ENCODE measurements at places on chromosomes 2 and 18.

DNA sequence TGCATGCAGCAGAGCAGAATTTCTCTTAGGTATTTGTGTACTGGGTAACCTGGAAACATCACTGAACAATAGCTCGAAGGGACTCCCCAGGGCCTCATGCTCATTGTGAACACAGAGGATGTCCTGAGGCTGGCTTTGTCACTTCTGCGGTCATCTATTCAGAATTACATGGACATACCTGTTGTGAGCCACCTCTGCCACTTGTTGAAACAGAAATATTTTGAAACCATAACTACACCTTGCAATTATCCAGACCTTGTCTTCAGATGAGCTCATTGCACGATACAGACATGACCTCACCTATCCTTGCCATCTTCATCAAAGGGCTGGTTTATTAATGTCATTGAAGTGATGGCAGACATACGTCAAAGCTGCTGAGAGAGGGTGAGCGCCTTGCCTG is 23.4 kb upstream of the CREG2 start:
- DNase-seq: no peak

- no peak for DNase-seq
Observed at GRCh38 chr2:238296638-238297457, 8.4 kb upstream of the PER2 start.

- DNase-seq: no peak
Observed at GRCh38 chr18:11785444-11786055, 65.7 kb upstream of the CHMP1B start.

GRCh38 chr2:189633392-189633811 is 27.9 kb upstream of the ASNSD1 start:
- peak; percentile 16 for DNase-seq

DNA sequence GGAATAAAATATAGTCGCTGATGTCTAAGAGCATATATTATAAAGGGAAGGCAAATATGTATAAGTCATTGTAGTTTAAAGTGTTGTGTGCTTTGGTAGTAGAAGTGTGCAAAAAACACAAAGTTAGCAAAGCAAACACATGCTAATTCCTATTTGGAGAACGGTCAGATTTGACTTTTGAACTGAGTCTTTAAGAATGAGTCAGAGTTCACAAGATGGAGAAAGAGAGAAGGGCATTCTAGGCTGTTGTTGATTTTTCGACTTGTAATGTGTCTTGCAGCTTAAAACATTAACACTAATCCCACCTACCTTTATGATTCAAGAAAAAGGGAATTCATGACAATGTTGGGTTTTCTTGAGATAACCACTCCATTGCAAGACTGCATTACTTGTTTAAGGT is 98.1 kb downstream of the CRIM1 start:
- no peak for DNase-seq

DNA sequence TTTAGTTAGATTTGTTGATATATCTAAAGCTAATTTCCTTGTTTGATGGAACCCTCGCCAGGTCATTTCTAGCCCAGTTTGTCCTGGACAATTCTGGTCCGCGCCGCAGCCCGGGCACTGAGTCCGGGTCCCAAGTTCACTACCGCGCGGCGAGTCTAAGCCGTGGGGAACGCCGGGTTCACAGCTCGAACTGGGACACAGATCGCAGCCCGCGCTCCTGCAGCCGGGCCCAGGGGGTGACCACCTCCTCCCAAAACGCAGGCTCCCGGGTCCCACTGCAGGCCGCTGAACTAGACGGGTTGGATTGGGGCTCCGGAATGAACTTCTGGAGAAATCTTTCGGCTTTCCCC is 681 bp downstream of the ACADL start:
- no peak for DNase-seq

- DNase-seq: peak; percentile 40
Observed at GRCh38 chr2:132448771-132449170, 32.2 kb downstream of the GPR39 start.

DNA sequence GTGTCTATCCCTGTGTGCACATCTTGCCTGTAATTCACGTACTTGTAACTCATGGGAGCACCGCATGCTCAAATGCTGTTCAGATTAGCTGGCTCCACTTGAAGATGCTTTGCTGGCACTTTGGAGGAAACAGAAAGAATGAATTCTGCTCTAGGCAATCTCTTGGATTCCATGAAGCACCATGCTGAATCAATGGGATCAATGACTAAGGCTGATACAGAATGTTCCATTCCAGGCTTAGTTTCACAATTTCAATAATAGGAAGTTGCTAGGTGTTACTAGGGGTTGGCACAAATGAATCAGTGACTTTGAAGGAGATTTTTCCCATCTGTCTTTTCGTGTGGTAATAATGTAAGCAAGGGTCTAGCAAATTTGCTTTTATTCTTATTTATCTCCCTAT is 328.8 kb downstream of the OSR1 start:
- no peak for DNase-seq

DNA sequence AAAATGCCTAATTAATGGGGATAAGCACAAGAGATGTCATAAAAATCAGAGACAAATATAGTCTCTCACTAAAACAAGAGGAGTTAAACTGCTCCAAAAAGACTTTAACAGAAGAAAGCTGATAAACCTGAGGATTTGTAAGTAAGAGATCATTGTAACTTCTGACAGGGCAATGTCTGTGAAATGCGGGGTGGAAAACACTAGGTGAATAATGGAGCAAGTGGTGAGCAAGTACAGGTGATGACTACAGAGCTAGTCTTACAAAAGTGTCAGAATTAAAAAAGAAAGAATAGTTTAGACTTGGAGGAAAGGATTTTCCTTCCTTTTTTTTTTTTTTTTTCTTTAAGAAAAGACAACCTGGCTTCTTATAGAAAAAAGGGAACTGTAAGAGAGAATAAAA is 22.7 kb downstream of the ATAD2B start:
- DNase-seq: no peak

DNA sequence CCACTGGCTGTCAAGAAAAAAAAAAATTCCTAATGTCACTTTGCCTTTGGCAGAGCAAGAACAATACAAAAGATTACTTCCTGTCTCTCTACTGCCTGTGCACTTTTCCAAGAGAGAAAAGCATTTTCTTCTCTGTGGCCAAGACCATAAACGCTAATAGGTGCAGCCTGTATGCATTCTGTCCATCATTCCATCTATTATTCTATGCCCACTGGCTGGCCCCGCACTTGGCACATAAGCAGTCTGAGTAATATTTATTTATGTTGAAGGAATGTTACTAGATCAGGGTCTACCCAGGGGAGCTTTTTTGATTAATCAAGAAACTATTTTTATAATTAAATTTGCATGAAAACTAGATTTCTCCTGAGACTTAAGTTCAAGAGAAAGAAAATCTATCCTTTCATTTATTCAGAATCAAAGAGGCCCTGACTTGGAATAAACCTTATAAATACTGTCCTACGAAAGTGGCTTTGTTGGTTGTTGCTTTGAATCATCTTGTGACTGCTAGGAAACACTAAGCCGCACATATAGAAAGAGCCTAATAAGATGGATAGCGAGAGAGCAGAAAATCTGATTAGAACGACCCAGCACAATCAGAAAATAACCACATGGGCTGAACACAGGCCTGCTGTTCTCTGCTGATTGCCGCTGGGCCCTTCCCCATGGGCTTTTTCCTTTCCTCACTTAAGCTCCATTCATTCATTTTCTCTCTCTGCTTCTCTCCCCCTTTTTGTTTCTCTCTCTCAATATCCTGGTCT is 59.4 kb downstream of the MMADHC start:
- no peak for DNase-seq

GRCh38 chr2:218354045-218354444 is 2.6 kb upstream of the CATIP start:
- no peak for DNase-seq

GRCh38 chr2:112933261-112933660 is 22.3 kb downstream of the IL37 start:
- DNase-seq: no peak

GRCh38 chr2:166784296-166784946 is 103.9 kb upstream of the XIRP2 start:
- no peak for DNase-seq

DNA sequence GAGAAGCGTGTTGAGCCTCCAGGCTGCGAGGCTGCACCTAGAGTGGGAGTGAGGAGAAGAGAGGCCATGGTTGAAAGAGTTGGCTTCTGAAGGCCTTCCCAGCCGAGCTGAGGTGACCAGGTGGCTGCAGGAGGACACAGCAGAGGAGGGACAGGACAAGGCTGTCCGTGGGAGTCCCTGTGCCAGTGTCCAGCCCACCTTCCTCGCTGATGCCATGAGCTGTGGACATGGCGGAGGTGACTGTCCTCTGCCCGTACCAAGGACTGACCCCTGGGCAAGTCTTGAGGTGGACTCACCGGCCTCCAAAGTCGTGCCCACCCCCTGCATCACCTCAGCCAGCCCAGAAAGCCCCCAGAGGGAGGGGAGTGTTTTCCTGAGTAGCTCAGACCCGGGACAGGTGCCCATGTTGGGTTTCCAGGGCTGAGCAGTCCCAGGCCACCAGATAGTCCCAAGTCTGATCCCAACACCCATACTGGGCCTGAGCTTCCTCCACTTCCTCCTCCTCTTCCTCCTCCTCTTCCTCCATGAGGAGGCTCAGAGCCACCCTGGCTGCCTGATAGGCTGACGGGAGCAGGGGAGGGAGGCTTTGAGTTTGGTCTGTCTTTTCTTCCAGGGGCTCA is 43.0 kb upstream of the FOSL2 start:
- no peak for DNase-seq

- DNase-seq: no peak
Observed at GRCh38 chr2:232319803-232320442, 58.6 kb upstream of the ALPP start.

GRCh38 chr2:232573771-232574435 is 23.4 kb downstream of the EIF4E2 start:
- DNase-seq: no peak

DNA sequence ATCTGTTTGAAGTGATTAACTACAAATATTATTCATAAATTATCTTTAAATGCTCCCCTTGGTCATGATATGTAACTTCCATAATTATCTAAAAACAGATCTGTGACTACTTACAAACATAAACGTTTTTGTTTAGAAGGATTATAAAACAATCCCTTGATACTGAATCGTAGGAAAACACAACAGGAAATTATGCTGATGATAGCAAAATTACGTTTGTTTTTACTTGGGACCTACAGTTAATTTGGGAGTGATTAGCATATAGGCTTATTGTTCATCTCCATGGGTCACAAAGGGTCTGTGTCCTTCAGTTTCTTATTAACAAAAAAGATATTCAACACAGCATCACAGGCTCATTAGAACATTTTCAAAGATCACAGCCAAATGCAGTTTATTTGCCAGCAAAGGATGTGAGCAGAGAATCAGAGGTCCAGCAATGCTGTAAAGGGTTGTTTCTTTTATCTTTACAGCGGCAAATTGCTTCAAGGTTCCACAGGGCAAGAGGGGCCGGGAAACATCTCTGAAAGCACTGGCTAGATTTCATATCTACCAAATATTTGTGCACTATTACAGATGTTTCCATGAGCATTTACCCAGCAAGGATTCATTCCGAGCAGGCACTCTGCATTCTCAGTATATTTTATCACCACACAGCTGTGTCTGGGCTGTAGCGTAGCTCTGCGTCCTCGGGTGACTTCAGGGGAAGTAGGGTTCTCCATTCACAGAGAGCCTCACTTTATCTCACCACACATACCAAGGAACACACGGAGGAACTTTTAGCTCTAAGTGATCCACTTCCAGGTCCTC is 4.1 kb downstream of the CCDC195 start:
- DNase-seq: peak; percentile 9

DNA sequence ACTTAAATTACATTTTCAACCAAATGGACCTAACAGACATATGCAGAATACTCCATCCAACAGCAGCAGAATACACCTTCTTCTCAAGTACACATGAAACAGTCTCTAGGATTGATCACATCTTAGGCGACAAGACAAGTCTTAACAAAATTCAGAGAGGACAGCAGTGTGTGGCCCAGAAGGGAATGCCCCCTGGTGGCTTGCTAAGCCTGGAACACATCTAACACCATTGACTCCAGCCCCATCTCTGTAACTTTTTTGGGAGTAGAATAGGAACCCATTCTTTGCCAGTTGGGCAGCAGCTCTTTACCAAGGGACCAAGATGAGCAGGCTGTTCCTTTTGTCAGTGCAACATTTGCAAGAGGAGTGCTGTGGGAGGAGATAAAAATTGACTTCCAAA is 249.9 kb downstream of the PLCL1 start:
- DNase-seq: peak; percentile 43

DNA sequence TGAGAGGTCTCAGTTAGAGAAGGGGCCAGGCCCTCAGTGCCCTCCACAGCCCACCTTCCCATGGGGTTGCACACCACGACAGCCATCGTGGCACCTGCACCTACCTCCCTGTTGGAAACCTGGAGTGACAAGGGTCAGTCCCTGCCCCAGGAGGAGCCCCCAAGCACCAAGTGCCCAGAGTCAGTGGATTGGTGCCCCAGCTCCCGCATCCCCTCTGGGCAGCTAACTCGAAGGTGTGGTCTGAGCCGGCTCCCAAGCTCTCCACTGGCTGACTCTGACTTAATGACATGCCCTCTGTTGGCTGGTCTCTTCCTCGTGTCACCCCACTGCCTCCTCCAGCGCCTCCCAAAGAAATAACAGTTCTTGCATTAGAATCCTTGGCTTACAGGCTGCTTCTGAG is 116.4 kb downstream of the NDUFA10 start:
- no peak for DNase-seq

DNA sequence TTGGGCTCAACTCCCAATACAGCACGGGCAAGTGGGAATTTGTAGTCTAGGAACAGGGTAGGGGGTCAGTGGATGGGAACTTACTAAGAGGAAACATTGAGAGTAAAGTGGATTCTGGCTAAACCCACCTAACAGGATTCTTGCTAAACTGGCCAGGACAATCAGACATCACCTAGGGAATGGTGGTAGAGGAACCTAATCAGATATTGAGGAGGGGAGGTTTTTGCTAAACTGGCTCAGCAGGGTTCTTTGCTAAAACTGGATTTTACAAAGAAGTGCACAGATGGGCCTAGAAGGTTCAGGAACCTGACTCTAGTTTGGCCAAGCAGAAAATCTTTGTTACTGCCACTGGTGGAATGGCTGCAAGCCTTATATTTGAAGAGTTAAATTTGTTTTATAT is 55.9 kb downstream of the INPP4A start:
- DNase-seq: no peak

DNA sequence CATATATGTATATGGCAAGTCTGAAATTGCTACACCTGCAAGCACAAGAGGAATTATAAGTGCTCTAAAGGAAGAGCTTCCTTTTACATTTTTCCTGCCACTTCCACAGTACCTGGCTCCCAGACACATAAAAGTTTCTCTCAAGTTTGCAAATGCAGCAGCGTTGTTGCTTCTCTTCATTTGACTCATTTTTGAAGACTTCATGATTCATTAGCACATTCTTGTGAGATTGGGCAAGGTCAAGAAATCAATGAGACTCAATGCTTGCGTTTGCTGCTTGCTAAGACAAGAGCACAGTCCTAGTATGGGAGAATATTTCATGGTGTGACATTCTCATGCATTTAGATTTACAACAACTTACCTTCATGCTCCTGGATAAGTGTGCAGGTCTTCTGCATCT is 42.6 kb upstream of the PDCL3 start:
- no peak for DNase-seq

- DNase-seq: no peak
Observed at GRCh38 chr2:52128081-52128480, 1096.1 kb upstream of the NRXN1 start.

GRCh38 chr2:1728821-1729220 is 15.5 kb downstream of the PXDN start:
- DNase-seq: no peak
